ENCODE measurements at places on chromosomes 11 and 22. TPM values are rescaled to one million over a fixed set of nuclear protein-coding genes. Genes with fewer than 3 reads are reported as not detected.

OR52N4 gene
- total RNA-seq, result 0.60 TPM

- no peak overlapping the region for H3K27ac ChIP-seq
- no peak overlapping the region for H3K4me3 ChIP-seq
- no peaks in the 10 kb centered on the region for H3K36me3 ChIP-seq
- no peaks in the 10 kb centered on the region for H3K4me1 ChIP-seq
Measured at GRCh38 chr11:623999-624704, 603 bp downstream of the CDHR5 start.

GRCh38 chr11:27312110-27312509 is 50.9 kb downstream of the CCDC34 start:
- DNase-seq, result no peak
- no peaks in the 10 kb centered on the region for H3K36me3 ChIP-seq
- H3K27ac ChIP-seq, result no peak overlapping the region
- no peak overlapping the region for H3K4me3 ChIP-seq

DNA sequence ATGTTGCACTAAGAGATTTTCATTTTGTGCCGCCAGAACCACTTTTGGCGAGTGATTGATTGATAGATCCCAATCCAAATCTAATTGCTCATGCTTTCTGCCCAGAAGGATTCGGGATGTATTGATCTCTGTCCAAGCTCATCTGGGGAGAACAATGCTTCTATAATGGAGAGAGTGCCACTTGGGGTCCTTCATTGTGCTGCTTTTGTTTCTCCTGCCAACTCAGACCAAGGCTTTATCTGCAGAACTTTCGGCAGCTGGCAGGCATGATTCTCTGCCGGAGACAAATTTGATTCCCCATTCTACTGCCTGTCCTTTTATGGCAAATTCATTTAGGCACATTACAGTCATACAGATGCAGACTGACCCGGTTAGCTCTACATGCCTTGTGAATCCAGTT is 62.9 kb upstream of the NTM start:
- no peak overlapping the region for H3K27ac ChIP-seq
- no peaks in the 10 kb centered on the region for H3K4me1 ChIP-seq
- DNase-seq, result no peak
- H3K36me3 ChIP-seq, result no peaks in the 10 kb centered on the region
- H3K4me3 ChIP-seq, result no peak overlapping the region

PAAF1 gene
- 18.2 TPM for total RNA-seq

Measured in kidney (tissue), 22 donors.